ENCODE measurements at places on chromosomes 1 and 21.

DNA sequence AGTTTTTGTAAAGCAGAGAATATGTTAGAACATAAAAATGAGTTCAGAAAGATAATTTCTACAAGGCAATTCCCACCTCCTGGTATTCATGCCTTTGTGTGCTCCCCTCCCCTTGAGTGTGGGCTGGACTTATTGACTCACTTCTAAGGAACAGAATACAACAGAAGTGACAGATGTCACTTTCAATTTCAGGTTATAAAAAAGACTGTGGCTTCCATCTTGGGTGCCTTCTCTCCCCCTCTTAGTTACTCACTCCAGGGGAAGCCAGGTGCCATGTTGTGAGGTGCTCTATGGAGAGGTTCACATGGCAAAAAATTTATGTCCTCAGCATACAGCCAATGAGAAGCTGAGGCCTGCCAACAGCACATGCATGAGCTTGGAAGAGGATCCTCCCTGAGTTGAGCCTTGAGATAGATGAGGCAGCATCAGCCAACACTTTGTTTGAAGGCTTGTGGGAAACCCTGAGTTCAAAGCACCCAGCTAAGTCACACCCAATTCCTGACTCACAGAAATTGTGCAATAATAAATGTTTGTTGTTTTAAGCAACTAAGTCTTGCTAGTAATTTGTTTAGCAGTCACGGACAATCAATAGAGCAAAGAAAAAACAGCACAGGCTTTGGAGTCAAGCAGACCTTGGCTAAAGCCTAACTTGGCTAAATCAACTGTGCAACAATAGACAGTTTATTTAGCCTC lies 73.5 kb upstream of the NGF start:
- no peak for DNase-seq

GRCh38 chr1:171207377-171207776 lies 22.3 kb downstream of the FMO2 start:
- DNase-seq: no peak

DNA sequence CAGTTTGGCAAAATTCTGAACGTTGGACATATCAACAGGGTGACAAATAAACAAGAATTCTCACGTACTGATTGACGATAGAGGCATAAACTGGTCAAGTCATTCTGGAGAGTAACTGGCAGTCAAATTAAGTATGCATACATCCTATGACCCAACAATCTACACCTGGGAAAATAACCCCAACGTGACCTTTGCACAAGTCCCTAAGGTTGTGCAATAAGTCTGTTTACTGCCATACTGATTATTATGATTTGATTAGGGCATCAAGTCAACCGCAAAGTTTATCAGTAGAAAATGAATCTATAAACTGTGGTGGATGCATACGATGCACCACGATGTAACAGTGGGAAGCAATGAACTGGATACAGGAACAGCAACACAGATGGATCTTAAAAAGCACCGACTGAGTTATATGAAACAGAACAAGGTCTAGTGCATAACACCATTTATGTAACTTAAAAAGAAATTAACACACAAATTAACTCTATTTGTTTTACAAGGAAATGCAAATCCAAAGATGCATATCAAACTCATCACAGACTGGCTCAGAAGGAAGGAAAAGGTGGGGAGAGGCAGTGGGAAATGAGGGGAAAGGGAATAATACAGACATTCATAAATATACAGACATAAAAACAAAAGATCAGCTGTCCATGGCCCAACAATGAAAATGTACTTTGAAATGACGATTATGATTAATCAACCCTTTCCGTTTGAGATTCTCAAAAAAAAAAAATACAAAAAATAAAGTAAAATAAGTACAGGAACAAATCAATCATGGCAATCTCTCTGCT lies 41.0 kb upstream of the SEC16B start:
- no peak for DNase-seq

- no peak for DNase-seq
Observed at GRCh38 chr21:33369586-33369985, 33.6 kb upstream of the IFNGR2 start.

DNA sequence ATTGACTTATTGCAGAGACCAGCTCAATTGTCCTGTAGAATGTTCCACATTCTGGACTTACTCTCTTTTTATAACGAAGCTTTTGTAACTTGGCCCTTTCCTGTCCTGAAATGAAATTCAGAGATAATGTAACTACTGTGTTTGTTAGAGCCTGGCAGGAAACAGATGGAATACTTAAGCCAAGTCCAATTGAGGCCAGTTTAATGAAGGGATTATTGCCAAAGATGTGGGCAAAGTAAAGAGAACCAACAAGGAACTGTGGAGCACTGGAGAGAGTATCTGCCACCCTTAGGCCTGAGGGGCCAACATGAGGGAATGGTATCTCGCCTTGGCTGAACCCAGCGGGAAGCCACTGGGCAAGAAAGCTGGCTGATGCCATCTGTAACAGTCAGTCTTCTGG lies 32.9 kb downstream of the MFSD2A start:
- DNase-seq: no peak

DNA sequence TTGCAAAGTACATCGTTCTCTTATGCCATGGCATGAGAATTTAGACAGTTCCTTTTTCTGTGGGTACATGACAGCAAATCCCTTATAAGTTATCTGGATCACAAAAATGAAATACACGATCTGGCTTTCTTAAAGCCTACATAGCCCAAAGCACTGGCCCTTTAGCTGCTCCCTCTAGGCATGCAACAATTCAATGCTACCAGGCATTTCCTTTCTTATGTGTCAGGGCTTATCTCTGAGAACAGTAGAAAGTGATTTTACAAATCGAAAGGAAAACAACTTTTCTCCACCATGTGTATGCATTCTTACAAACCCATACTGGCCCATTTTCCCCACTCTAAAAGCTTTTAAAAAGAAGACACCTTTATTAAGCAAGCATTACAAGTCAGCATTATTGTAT lies 139.7 kb downstream of the GRIK1 start:
- no peak for DNase-seq

GRCh38 chr1:168159251-168159650 lies 19.5 kb upstream of the TIPRL start:
- no peak for DNase-seq
